Suppressor macrophage treated with lipopolysaccharide for 4 hours (primary cell): ENCODE measurements at places on chromosomes 4 and X.

DNA sequence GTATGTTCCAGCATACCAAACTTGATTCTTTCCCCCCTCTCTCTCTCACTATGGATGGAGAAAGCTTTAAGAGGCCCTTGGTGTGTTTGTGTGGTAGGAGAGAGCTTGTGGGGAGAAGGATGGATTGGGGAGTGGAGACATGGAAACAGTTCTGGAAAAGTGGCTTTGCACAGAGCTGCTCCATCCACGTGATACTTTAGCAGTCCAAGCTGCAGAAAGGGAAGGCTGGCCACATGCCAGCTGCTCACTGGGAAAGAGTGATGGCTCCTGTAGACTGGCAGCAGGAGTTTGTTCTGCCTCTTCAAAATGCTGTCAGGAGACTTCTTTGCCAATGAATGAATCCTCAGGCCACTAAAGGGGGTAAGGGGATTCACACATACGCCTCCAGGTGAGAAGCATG lies 21.7 kb upstream of the SEC24B start:
- DNase-seq: no peak

GRCh38 chr4:160880180-160880579 lies 1283.6 kb downstream of the FSTL5 start:
- no peak for DNase-seq

GRCh38 chr4:7535094-7535493 lies 100.4 kb upstream of the PSAPL1 start:
- DNase-seq: no peak

DNA sequence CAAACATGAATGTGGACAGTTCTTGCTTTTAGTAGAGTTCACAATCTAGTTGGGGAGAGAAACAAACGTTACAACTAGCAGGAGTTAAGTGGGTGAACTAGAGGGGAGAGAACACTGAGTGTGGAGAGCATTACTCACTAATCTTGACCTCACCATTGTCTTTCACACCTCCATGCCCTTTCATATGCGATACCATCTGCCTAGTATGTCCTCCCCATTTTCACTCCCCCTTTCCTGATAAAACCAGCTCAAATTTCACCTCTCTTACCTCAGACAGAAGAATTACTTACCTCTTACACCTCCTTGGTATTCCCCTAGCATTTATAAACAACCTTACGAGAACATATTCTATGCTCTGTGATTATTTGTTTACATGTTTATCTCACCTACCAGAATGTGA lies 53.6 kb downstream of the LAS1L start:
- no peak for DNase-seq

DNA sequence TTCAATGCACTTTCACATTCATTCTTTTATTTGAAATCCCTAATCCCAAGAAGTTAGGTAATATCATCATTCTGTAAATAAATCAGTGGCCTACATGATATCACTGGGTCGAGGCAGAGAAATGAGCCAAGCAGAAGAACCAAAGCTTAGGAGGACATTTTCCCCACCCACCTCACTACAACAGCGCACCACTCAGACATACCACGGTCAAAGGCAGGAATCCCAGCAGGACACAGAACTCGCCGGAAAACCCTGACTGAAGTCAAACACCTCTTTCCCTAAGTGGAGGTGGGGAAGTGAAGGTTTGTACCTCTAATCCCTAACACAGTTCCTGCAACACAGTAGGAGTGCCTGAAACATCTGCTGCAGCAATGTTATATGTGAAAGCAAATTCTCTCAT lies 21.5 kb downstream of the RELL1 start:
- DNase-seq: no peak

DNA sequence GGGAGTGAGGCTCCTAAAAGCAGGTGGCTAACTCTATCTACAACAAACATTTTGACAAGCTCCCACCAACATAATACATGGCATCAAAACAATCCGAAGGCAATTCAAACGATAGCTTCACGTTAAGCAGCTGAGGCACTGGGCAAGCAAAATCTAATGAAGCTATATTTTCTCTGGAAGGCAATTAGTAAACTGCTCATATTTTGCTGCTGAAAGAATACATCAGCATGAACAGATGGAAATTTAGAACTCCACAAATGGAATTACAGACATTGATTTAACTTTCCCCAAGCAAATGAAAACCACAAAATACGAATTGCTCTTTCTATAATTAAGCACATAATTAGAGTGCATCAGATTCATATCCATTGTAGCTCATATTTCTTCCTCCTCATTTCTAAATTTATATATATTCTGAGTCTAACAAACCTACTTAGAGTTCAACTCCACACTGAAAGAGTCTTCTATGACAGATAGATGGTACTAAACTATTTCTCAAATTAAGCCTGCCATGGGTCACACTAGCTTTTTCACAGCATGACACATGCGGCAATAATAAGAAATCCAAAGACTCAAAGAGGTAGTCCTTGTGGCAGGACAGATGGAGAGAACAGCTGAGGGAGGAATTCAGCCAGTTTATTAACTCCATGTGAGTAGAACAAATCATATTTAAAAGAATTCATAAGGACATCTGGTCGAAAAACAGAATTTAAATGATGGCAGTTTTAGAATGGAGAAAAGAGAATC lies 305.4 kb downstream of the MAPK10 start:
- no peak for DNase-seq

GRCh38 chr4:143287572-143287923 lies 49.1 kb upstream of the GAB1 start:
- DNase-seq: no peak

- no peak for DNase-seq
Observed at GRCh38 chrX:153495362-153495751, 577 bp downstream of the BGN start.

- no peak for DNase-seq
Observed at GRCh38 chr4:151207186-151207585, 69.8 kb upstream of the PRSS48 start.

DNA sequence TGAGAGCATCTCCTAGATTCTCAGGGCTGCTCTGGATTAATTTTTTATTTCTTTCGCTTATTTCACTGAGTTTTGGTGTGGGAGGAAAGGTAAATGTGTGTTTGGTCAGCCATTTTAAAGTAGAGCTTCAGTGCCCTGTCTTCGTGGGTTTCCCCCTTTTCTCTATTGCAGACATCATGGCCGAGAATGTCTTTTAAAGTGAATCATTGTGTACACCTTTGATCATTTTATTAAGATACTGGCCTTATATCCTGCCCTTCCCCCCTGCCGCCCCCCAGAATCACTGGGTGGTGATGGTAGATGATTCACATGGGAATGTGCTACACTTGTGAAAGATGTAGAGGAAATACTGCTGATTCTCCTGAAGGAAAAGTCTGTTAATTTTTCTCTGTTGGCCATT lies 23.8 kb downstream of the CDKL5 start:
- DNase-seq: no peak

DNA sequence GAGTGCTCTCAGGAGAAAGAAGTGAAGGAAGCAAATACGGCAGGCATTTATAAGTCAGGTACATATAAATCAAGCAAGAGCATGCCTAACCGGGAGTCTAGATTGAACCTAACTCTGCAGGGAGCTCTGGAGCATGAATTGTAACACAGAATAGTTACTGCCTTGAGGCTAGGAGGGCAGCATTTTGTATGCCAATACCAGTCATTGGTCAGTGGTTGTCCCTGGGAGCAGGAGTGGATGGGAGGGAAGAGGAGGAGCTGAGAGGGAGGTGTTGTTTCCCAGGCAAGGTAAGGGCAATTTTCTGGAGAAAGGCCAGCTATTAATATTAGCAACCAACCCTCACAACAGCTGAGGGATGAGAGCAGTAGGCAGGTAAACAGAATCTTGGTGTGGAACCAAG lies 224.7 kb upstream of the DCAF8L1 start:
- DNase-seq: no peak

DNA sequence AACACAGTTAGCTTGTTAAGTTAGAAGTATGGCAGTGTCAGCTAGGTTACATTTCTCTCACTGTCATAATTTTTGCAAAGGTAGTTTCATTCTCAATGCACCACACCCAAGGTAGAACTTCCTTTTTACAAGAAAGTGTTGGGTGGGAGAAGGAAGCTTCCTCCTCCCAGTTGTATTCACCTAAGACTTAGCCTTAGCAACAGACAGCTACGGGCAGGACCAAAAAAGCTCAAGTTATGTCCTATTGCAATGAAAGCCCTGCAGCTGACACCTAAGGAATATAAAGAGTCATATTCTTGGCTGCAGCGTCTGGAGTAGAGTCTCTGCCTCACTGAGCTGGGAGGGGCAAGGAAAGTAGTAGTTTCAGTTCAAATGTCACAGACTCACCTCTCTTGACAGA lies 25.1 kb upstream of the PRDM8 start:
- DNase-seq: no peak

DNA sequence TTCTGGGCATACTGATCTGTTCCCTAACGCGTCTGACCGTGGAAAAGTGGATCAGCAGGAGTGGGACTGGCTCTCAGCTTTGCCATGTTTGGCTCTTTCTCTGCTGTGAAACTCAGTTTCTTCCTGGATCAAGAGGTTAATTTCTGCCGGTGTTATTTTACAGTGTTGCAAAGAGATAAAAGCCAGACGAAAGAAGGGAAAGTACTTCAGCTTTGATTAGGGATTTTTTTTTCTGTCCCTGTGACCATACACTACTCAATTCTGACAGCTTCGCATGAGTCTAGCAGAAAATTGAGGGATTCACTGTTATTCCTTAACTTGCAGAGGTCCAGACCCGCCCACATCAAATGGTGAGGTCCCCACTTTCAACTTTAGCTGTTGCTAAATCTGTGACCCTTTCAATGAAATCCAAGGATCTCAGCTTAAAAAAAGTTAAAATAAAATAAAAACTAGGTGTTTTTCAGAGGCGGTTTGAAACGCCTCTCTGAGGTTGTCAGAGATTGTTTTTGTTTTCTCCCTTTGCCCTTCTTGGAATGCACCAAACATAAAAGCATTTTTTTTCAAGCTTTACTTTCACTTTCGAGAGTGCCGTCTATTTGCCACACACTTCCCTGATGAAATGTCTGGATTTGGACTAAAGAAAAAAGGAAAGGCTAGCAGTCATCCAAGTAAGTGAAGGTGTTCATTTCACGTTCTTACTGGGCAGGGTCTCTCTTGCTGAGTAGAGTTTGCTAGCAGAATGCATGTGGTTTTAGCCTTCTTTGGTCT lies at the start of gene TLR3:
Gene TLR3, plus strand, starts transcription at position 576 of the 768 bp plus-strand sequence. CDS start 7,464 bp downstream, outside the sequence.
- peak; percentile 72 for DNase-seq

- DNase-seq: no peak
Observed at GRCh38 chr4:122403861-122404260, 25.1 kb downstream of the ADAD1 start.

- DNase-seq: no peak
Observed at GRCh38 chr4:2833671-2834000, 10.0 kb upstream of the ADD1 start.

- no peak for DNase-seq
Observed at GRCh38 chrX:47543496-47543895, 17.5 kb upstream of the ARAF start.

DNA sequence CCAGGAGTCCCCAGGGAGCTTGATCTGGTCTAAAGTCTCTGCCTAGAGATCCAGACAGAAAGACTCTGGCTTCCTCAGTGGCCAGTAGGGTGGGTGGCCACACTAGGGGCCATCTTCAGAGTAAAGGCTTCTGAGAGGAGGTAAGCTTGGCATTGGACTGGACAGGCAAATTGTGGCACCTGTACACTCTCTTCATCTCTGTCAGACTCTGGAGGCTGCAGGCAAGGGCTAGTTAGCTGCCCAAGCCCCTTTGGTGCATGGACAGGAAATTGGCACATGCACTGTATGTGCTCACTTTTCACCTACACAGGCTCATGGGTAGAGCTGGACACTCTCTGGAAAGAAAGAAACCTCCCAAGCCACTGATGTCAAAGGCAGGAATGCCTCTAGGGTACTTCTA lies 142.8 kb downstream of the PJA1 start:
- no peak for DNase-seq

GRCh38 chr4:53841711-53842110 lies 222.7 kb downstream of the CHIC2 start:
- no peak for DNase-seq

- DNase-seq: no peak
Observed at GRCh38 chr4:102533904-102534303, 32.7 kb downstream of the NFKB1 start.

GRCh38 chr4:155666344-155667221 lies at the start of gene GUCY1A1:
Gene GUCY1A1, plus strand, starts transcription at chr4:155666848. Its CDS starts 30,020 bp downstream, at chr4:155696868.
- DNase-seq: peak; percentile 29

DNA sequence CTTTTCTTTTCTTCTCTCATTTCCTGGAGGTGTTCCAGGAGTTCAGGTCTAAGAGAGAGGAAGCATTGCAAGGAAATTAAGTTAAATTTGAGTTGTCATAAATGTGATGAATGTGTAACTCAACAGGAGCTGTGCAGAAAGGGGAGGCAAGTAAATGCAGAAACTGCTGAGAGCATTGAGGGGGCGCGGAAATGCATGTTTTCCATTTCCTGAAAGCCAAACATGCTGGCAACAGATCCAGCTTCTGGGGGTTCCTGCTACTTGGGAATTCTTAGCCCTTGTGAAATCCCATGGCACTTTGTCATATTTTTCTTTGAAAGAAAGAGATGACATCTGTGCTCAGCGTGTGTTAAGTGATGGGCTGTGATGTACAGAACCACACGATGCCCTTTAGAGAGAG lies 33.8 kb upstream of the NAP1L5 start:
- no peak for DNase-seq

DNA sequence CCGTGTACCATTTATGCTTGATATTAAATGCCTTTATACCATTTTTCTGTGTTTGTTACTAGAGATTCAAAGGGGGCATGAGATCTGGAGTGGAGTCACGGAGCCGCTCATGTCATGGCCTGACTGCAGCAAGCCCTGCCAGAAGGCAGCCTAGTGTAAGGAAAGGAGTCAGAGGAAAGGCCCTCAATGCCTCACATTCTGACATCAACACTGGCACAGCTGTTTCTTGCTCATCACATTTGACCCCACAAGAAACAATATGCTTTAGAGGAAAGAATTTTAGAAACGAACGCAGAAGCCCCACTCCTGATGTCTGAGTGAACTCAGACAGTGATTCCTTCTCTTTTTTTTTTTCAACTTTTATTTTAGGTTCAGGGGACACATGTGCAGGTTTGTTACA lies 322.4 kb upstream of the CPEB2 start:
- no peak for DNase-seq

- no peak for DNase-seq
Observed at GRCh38 chr4:109010521-109010920, 247.7 kb upstream of the ETNPPL start.

- DNase-seq: no peak
Observed at GRCh38 chr4:149173241-149174013, 642.2 kb downstream of the IQCM start.

DNA sequence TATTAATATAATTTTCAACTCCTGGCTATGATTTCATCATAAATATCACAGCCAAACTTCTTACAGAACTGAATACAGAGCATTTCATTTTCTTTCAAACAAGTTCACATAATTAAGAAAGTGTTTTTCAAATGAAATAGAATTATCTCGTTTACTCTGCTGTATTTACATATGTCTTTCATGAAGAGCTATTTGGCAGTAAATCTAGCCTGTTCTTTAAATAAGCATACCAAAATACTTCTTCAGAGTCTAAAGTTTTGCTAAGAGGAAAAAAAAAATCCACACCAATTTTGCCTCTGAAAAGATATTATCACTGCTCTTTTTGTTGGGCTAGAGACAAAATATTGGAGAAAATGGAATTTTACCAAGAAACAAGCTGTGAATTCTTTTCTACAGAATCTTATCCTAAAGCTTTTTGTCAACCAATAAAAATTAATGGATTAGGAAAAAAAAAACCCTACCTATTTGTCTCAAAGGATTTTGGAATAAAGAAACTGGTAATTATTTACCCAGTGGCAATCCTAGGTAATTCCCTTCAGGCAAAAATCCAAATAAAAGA lies 287.9 kb upstream of the NR3C2 start:
- no peak for DNase-seq
